Osteocyte (in vitro differentiated cells): ENCODE measurements at places on chromosomes 1 and 21. TPM values are rescaled to one million over a fixed set of nuclear protein-coding genes. Genes with fewer than 3 reads are reported as not detected.

Gene PALMD
- total RNA-seq: 7.0 and 8.6 TPM in 2 replicates

Gene MSTO1
- 47.8 and 50.8 TPM in 2 replicates for total RNA-seq

Gene PRDM16
- total RNA-seq: 7.1 and 7.4 TPM in 2 replicates

Gene SYT2
- total RNA-seq: not detected in 2 replicates

Gene MLLT11
- 21.0 and 22.1 TPM in 2 replicates for total RNA-seq

Gene KCNQ4
- 0.51 and 0.63 TPM in 2 replicates for total RNA-seq

DNA sequence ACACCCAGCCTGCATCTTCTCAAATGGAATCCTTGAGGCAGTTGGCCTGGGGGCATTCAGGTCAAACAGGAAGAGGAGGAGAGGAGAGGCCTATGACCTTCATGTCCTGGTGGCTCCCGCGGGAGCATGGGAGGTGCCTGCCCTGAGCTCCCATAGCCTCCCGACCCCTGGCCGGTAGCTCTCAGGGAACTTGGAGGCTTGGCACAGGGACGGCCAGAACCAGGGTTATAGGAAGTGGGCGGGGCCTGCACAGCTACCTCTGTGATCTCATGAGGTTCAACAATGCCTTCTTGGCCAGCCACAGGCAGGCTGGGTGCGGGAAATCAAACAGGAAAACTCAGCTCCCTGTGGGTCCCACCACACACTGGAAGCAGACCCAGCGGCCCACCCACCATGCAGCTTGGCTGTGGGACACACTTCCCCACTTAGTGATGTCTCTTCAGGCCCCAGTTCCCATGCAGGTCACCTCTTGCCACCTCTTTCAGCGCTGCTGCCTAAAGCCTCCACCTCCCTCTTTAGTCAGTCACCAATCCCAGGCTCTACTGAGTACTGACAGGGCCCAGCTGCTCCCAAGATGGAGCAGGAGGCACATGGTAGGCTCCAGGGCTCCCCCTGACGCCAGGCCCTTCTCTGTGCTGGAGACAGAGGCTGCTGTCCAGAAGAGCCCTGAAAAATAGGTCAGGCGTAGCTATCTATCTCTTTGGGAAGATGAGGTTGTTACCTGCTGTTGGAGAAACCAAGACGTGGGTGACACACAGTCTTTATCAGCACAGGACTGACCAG, at the start of gene SLFNL1:
Gene SLFNL1, minus strand, starts transcription at position 200 of the 783 bp plus-strand sequence. CDS start 1,065 bp downstream, outside the sequence.
- no peak within 1 kb of the TSS for H3K27ac ChIP-seq
- DNase-seq: no peak
- no peak within 1 kb of the TSS for H3K4me3 ChIP-seq
- peaks cover 14% of the 10 kb centered on the region for H3K4me1 ChIP-seq

- no peak for DNase-seq
- H3K4me3 ChIP-seq: no peak overlapping the region
- H3K27ac ChIP-seq: no peak overlapping the region
- peaks cover 2% of the 10 kb centered on the region for H3K4me1 ChIP-seq
- peaks cover 3% of the 10 kb centered on the region for H3K36me3 ChIP-seq
- no peaks in the 10 kb centered on the region for H3K27me3 ChIP-seq
These were observed 52.2 kb upstream of the ARTN start for GRCh38 chr1:43881415-43881814.

DNA sequence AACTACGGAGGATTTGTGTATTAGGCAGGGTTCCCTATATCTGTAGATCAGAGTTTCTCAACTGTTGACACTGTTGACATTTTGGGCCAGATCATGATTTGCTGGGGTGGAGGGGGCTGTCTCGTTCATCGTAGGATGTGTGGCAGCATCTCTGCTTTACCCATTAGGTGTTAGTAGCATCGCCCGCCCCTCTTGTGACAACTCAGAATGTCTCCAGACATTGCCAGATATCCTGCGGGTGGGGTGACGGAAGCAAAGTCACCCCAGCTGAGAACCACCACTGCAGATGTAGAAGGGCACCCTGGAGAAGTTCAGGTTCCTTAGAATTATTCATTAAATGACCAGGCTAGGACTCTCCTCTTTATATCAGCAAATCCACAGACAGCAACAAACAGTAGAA, 125.9 kb downstream of the CLIC6 start:
- H3K27ac ChIP-seq: peak overlapping the region; percentile 81
- no peaks in the 10 kb centered on the region for H3K27me3 ChIP-seq
- H3K36me3 ChIP-seq: peaks cover 31% of the 10 kb centered on the region
- H3K4me1 ChIP-seq: peaks cover 9% of the 10 kb centered on the region
- no peak overlapping the region for H3K4me3 ChIP-seq

- H3K4me3 ChIP-seq: no peak overlapping the region
- peaks cover 58% of the 10 kb centered on the region for H3K4me1 ChIP-seq
- no peak for DNase-seq
- peak overlapping the region; percentile 34 for H3K27ac ChIP-seq
These were observed 43.0 kb upstream of the TMEM61 start for GRCh38 chr1:54937469-54937868.

DNA sequence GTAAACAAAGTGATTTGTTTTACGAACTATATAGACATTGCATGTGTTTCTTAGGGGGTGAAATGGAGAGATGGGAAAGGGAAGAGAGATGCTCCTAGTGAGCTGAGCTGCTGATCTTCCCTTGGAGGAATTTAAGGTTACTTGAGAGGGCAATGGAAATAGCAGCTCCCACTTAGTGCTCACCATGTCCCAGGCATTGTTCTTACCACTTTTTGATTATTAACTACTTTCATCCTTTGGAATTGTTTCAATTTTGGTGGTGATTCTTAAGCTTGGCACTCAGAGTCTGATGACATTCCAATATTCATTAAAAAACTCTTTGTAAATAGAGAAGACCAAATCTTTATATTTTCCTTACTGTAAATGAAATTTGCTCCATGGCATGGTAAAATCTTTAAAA, 124.9 kb downstream of the ITSN1 start:
- no peaks in the 10 kb centered on the region for H3K27me3 ChIP-seq
- H3K36me3 ChIP-seq: peaks cover 50% of the 10 kb centered on the region
- H3K27ac ChIP-seq: peak overlapping the region; percentile 40
- DNase-seq: no peak
- H3K4me3 ChIP-seq: no peak overlapping the region

GRCh38 chr1:236021424-236022135, 43.3 kb downstream of the NID1 start:
- DNase-seq: no peak
- H3K27me3 ChIP-seq: no peaks in the 10 kb centered on the region
- H3K4me1 ChIP-seq: peaks cover 14% of the 10 kb centered on the region
- H3K36me3 ChIP-seq: peaks cover 56% of the 10 kb centered on the region
- no peak overlapping the region for H3K4me3 ChIP-seq
- no peak overlapping the region for H3K27ac ChIP-seq

- H3K27me3 ChIP-seq: no peaks in the 10 kb centered on the region
- DNase-seq: no peak
- H3K4me1 ChIP-seq: peaks cover 1% of the 10 kb centered on the region
- H3K36me3 ChIP-seq: no peaks in the 10 kb centered on the region
These were observed 10.6 kb downstream of the PLA2G2F start for GRCh38 chr1:20149601-20150325.

- no peak for DNase-seq
- peaks cover 8% of the 10 kb centered on the region for H3K4me1 ChIP-seq
- no peak overlapping the region for H3K27ac ChIP-seq
- no peaks in the 10 kb centered on the region for H3K27me3 ChIP-seq
- H3K4me3 ChIP-seq: no peak overlapping the region
- no peaks in the 10 kb centered on the region for H3K36me3 ChIP-seq
These were observed 285.5 kb downstream of the LRRC40 start for GRCh38 chr1:69919922-69920273.

GRCh38 chr1:39969531-39970270, 14.8 kb downstream of the MFSD2A start:
- H3K27ac ChIP-seq: no peak overlapping the region
- H3K36me3 ChIP-seq: no peaks in the 10 kb centered on the region
- no peak for DNase-seq
- no peak overlapping the region for H3K4me3 ChIP-seq
- no peaks in the 10 kb centered on the region for H3K27me3 ChIP-seq
- peaks cover 2% of the 10 kb centered on the region for H3K4me1 ChIP-seq

DNA sequence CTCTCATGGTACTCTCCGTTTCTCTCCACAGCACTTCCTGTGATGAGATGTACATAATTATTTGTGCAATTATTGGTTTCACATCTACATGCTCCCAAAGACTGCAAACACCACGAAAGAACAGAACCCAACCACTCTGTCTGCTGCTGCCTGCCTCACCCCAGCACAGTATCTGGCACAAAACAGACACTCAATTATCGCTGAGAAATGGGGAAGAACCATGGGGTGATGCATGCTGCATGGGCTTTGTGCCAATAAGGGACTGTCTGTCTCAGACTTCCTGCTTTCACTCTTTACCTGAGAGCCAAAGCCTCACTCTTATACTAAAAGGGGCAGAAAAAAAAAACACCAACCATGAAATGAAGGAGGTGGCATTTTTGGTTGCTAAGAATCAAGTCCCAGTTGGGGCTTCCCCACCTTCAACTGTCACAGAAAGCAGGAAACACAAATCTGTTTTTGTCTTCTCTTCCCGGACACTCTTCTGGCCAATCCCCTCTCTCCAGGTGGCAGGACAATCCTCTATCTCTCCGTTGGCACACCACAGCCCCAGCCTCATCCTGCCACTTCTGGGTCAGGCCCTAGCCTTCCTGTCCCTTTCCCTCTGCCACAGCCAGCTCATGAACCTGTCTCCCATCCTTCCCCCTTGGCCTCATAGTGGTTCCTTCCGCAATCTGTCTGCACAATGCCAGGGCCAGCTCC, 82.0 kb downstream of the TGFBR3 start:
- peaks cover 66% of the 10 kb centered on the region for H3K4me1 ChIP-seq
- peak overlapping the region; percentile 33 for H3K27ac ChIP-seq
- no peaks in the 10 kb centered on the region for H3K27me3 ChIP-seq
- peaks cover 2% of the 10 kb centered on the region for H3K36me3 ChIP-seq
- no peak for DNase-seq

DNA sequence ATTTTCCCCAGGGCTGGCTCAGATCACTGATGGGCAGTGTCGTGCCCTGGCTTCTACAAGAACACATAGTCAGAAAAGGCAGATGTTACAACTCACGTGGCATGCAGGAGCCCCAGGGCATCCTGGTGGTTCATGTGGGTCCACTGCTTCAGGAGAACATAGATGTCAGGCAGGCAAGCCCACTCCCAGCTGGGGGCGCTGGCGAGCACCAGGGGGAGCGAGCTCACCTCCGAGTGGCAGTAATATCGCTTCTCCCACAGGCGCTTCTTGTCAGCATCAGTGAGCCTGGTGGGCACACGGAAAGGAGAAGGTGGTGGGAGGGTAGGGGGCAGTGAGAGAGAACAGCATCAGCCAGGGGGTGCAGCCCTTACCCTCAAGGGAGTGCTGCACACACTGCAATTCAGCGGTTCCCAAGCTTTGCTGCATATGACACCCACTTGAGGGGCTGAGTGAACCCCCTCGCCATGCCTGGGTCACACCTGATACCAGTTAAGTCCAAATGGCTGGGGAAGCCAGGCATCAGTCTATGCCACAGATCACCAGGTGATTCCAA, 34.3 kb upstream of the PPP1R15B start:
- no peak for DNase-seq
- peaks cover 5% of the 10 kb centered on the region for H3K4me1 ChIP-seq
- no peak overlapping the region for H3K4me3 ChIP-seq
- peaks cover 42% of the 10 kb centered on the region for H3K36me3 ChIP-seq
- no peak overlapping the region for H3K27ac ChIP-seq

DNA sequence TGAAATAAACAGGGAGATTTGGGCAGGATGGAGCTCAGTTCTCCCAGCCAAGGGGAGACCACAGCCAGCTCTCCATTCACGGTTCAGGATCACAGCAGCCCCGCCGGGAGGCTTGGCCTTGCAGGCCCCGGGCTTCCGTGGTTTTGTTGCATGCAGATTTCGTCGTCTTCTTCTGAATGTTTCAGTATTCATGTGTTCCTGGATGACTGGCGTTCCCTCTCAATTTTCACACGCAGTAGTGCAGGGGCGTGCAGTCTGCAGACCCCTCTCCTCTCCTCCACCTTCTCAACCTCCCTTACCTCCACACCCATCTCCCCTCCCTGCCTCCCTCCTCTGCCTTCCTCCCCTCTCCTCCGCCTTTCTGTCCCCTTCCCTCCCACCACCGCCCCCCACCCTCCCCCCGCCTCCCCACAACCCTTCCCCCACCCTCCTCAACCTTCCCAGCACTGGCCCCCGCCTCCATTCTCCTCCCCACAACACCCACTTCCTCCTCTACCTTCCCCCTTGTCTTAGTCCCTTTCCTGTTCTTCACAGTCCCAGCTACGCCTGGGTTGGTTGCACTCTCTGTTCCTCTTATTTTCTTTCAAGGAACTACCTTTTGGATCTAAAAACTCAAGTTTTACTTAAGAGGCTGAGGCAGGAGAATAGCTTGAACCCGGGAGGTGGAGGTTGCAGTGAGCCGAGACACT, 8.4 kb upstream of the SLC19A1 start:
- H3K27ac ChIP-seq: no peak overlapping the region
- peaks cover 8% of the 10 kb centered on the region for H3K27me3 ChIP-seq
- H3K36me3 ChIP-seq: no peaks in the 10 kb centered on the region
- DNase-seq: no peak
- no peak overlapping the region for H3K4me3 ChIP-seq

GRCh38 chr1:86466109-86466844, 2.5 kb upstream of the CLCA1 start:
- H3K27ac ChIP-seq: no peak overlapping the region
- H3K4me3 ChIP-seq: no peak overlapping the region
- no peaks in the 10 kb centered on the region for H3K36me3 ChIP-seq
- H3K4me1 ChIP-seq: peaks cover 3% of the 10 kb centered on the region

- H3K36me3 ChIP-seq: no peaks in the 10 kb centered on the region
- H3K4me3 ChIP-seq: no peak overlapping the region
- no peak overlapping the region for H3K27ac ChIP-seq
- DNase-seq: no peak
- H3K4me1 ChIP-seq: peaks cover 10% of the 10 kb centered on the region
- H3K27me3 ChIP-seq: peaks cover 13% of the 10 kb centered on the region
These were observed 64.1 kb downstream of the NOS1AP start for GRCh38 chr1:162133566-162133965.

- no peak overlapping the region for H3K4me3 ChIP-seq
- no peak overlapping the region for H3K27ac ChIP-seq
- no peak for DNase-seq
- no peaks in the 10 kb centered on the region for H3K36me3 ChIP-seq
- H3K4me1 ChIP-seq: peaks cover 2% of the 10 kb centered on the region
These were observed 20.4 kb upstream of the TMEM52 start for GRCh38 chr1:1939296-1940122.

DNA sequence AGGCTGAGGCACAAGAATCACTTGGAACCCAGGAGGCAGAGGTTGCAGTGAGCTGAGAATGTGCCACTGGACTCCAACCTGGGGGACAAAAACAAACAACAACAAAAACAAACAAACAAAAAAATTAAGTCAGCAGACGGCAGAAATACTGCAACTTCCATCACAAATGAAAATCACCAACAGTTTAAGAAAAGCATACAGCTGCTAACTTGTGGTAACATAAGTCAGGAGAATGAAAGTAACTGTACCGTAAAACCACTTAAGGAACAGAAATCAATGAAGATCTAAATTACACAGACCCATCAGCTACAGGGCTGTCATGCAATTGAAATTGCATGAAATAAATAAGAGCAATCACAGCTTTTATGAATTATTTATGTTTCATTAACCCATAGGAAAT, 25.0 kb downstream of the MCOLN2 start:
- H3K4me1 ChIP-seq: peaks cover 11% of the 10 kb centered on the region
- no peak for DNase-seq
- no peak overlapping the region for H3K4me3 ChIP-seq
- H3K27ac ChIP-seq: no peak overlapping the region
- peaks cover 2% of the 10 kb centered on the region for H3K36me3 ChIP-seq
- H3K27me3 ChIP-seq: peaks cover 59% of the 10 kb centered on the region
